Brain pericyte (primary cell): ENCODE measurements at places on chromosomes 4 and X.

- no peak for DNase-seq
Observed at GRCh38 chr4:166230841-166231240, 357.8 kb downstream of the TLL1 start.

- no peak for DNase-seq
Observed at GRCh38 chr4:14877246-14878225, 124.7 kb upstream of the CPEB2 start.

DNA sequence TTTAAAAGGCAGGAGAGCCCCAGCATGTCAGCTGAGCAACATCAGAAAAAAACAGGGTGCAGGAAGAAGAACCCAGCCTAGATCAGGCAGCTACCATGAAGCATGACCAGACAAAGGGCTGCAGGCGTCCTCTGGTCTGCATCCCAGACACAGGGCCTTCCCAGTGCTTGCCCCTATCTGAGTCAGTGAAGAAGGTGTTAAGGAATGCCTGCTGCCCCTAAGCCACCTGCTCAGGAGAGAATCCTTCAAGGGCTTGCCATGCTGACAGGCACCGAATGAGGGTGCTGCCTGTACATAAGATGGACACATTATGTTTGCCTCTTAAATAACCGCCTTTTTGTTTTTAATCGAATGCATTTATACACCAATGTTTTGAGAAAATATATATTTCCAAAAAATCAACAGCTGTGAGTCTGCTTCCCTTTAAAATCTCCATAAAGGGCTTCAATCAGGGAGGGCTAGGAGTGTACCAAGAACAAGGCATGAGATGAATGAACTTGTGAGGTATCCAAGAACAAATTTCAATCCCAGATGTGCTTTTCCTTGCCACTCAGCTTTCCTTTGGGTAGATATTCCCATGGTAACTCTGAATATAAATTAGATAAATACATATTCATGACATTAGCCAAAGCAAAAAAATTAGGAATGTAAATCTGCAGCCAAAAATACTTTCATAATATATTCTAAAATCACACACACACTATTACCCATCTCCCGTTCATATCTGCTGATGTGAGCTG lies 85.1 kb downstream of the SLC9A7 start:
- no peak for DNase-seq

- DNase-seq: no peak
Observed at GRCh38 chr4:48570646-48571220, 80.7 kb downstream of the ZAR1 start.

DNA sequence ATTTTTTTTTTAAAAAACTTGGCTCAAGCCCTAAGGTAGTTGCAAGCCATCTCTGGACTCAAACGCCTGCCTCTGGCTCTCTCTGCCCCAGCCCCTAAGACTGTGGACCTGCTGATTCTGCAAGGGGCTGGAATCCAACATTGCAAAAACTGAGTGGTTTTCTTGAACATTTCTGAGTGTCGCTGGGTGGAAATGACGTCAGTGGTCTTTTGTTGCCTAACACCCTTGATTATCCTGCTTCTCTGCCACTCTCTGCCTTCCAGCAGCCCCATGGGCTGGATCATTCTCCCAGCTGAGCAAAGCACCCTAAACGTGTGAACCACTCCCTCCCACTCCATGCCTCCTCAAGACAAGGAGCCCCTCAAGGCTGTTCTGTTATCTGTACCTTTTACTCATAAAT lies 16.6 kb downstream of the BST1 start:
- no peak for DNase-seq

- no peak for DNase-seq
Observed at GRCh38 chr4:87042986-87043820, 108.4 kb downstream of the AFF1 start.

DNA sequence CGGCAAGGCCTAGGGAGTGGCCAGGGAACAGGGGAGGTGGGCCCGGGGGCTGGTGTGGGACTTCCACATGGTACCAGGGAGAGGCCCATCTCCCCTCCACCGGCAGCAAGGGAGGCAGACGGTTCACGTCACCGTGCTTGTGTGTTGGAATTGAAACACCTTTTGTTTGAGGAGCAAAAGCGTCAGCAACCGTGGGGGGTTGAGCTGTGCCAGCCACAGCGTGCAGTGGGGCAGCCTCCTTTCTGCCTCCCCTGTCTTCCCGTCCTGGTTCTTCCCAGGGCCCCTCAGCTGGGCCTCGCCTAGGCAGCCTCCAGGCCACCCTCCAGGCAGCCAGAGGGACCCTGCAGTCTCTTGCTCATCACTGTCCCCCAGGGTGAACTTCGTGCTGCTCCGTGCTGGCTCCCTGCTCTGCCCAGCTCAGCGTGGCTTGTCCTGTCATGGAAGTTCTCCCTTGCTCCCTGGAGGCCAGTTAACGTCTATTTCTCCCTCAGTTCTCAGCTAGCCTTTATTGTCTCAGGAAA lies 32.1 kb upstream of the HGFAC start:
- no peak for DNase-seq

- DNase-seq: no peak
Observed at GRCh38 chr4:86948276-86948675, 13.5 kb downstream of the AFF1 start.

GRCh38 chr4:153418121-153418520 lies 48.0 kb upstream of the TMEM131L start:
- DNase-seq: no peak

DNA sequence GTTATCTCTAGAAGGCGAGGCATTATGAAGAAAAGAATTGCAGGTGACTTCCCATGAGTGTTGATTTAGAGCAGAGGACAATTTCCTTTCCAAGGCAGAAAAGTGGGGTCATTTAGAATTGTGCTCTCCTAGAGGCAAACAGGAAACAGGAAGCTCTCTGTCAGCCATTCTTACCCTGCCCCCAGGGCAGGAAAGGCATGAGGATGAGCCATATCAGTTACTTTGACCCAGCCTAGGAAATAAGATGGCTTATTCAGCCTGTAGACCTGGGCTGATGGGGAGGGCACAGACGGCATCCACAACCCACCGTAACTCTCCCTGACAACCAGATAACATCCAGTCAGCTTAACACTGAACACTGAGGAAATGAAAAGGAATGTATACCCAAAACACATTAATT lies 88.8 kb upstream of the KDR start:
- no peak for DNase-seq

GRCh38 chrX:76253432-76253831 lies 80.6 kb downstream of the PBDC1 start:
- no peak for DNase-seq

DNA sequence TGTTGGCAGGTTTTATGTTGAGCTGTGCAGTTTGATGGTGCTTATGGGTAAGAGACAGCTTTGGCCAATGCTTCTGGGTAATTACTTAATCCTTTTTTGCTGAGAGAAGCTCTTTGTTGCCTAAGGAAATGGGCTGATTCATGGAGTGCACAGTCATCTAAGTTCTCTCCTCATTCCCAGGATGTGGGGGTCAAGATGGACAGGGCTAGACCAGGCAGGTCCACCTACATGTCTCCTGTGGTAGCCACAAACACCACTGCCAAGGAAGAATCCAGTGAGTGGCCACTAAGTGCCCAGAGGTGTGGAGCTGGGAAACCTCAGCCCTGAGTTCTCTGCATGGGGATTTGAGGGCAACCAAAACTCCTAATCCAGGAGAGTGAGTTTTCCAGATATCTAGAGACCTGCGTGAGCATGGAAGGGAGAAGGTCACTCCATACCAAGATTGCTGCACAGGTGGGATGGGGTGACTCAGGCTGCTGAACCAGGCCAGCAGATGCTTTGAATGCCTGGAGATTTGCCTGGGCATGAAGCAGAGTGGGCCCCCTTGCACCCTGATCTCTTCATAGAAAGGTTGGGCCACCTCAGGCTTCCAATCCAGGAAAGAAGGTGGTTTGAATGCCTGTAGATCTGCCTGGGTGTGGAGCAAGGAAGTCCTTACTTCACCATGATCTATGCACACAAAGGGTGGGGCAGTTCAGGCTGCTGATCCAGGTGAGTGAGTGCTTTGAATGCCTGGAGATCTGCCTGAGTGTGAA lies 234.8 kb upstream of the GNPDA2 start:
- no peak for DNase-seq

DNA sequence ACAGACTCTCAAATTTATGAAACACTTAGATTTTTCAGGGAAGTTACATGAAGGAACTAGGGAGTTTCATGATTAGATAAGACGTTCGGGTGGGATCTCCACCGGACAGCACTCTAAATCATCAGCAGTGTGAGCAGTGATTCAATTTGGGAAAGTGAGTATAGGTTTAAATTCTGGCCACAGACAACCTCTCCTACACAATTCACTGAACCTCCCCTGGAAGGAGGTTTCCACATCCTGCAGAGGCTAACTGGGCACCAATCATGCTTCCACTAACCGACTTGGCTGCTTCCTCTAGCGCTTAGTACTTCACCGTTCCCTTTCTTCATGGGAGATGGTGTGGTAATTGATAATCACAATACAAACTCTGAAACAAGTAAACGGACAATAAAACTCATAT lies 5.6 kb downstream of the CXCL9 start:
- DNase-seq: no peak

GRCh38 chr4:52685316-52685715 lies 26.2 kb upstream of the USP46 start:
- no peak for DNase-seq

GRCh38 chr4:111943796-111944203 lies 201.5 kb upstream of the FAM241A start:
- DNase-seq: no peak

- no peak for DNase-seq
Observed at GRCh38 chr4:80264352-80264647, 2.2 kb upstream of the FGF5 start.
